ENCODE measurements at places on chromosomes 5 and 9.

GRCh38 chr5:113052041-113052795 lies 75.6 kb downstream of the DCP2 start:
- no peak for DNase-seq

DNA sequence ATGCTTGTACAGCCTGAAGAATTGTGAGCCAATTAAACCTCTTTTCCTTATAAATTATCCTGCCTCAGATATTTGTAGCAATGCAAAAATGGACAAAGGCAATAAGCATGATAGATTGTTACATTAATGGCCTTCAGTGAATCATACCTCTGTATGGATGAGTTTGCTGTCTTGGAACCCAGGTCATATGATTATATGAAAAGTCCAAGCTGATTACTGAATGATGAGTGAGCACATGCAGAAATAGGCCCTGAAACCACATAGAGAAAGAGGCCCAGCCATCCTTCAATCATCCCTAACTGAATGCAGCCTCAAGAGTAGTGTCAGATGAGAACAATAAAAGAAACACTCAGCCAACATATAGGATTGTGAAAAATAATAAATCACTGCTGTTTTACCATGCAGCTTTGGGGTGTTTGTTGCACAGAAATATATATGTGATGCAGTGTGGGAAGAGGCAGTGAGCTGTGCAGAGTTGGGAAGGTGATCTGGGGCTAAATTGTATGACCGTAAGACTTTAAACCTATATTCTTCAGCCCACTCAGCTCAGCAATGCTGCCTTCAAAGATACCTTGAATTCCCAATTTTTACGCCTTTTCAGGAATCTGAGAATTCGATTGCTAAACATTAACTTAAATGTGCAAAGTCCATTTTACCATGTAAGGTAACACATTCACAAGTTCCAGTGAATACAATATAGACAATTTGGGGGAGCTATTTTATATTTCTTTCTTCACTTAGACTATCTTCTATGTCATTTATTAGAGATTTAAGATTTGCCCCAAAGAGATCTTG lies 36.3 kb upstream of the SHISAL2B start:
- peak; percentile 40 for DNase-seq

- DNase-seq, result no peak
Measured at GRCh38 chr9:7085357-7085756, 327.6 kb downstream of the KDM4C start.

- peak; percentile 68 for DNase-seq
Measured at GRCh38 chr9:116843863-116844620, 156.9 kb downstream of the TRIM32 start.

DNA sequence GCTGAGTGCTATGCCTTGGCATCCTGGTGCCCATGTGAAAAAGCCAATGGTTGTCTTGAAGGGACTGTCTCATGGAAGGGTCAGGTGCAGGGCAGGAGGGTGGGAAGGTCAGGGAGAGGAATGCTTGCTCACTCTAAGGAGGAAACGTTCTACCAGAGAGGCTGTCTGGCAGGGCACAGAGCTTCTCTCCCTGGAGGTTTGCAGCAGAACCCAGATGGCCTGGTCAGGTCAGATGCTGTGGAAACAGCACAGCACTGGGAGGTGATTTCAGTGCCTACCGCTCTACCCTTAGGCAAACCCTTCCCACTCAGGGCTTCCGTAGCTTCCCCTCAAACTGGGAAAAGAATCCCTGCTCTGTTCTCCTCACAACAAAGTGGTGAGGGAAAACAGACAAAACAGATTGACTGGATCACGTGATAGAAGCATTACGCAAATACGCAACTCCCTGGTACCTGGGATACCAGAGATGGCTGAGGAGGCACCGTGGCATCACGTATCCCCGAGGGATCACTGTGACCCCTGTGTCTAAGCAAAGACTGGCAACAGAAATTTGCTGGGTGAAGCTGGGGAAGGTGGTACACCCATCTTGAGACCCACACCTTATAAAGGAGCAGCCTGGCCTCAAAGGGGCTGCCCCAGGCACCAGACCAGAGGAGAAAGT lies 3.9 kb upstream of the MGAT1 start:
- DNase-seq, result no peak

DNA sequence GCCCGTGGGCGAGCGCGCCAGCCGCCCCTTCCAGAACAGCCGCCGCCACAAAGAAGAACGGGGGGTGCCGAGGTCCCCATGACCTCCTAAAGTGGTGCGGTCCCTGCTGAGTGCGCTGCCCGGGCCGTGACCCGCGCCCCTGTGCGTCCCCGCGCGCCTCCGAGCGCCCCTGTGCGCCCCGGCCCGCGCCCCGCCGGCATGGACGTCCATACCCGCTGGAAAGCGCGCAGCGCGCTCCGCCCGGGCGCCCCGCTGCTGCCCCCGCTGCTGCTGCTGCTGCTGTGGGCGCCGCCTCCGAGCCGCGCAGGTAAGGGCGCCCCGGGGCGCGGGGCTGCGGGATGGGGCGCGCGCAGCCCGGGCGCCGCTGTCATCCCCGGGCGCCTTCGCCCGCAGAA lies 384 bp downstream of the COL5A1 start:
- DNase-seq, result no peak

DNA sequence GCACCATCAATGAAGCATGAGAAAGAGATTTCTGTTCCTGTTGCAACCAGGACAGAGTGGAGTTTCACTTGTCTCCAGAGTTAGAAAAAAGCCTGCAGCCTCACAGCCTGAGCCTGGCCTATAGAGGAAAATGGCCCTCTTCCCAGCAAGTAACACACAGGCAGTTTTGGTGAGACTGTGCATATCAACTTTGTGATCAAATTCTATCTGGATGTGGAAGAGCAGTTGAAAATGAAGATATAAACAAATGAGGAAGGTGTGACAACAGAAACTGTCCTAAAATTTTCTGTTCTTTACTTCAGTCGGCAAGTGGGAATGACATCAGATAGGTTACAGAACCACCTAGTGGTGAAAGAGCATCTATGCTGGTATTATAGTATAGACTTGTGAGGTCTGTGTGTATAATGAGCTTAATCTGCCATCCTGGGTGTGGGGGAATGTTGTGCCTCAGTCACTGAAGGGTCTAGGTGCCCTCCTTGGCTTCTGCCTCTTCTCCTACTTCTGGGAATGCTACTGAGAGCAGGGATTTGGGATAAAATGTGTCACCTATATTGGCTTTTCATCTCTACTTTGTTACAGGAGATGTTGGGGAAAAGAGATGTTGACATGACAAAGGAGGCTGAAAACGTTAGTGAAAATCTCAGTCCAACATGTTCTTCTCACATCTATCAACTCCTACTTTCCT lies 28.2 kb downstream of the YIPF5 start:
- DNase-seq, result peak; percentile 62

DNA sequence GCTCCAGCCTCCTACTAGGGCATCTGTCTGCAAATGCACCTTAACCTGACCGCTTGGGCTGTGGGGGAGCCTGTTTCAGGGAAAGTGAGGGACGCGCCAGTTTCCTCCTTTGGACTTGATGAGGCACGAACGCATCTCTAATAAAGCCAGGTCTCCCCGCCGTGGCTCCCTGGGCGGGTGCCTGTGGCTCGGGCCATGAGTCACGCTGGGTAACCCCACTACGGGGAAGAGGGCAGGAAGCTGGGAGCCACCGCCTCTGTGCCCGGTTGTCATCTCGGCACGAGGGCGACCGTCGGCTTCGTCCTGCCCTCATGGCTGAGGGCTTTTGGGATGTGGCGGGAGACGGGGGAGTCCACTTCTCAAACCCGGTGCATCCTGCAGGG lies 12.1 kb downstream of the NOTCH1 start:
- peak; percentile 67 for DNase-seq

- no peak for DNase-seq
Measured at GRCh38 chr5:173042763-173043107, 13.4 kb upstream of the CREBRF start.

- DNase-seq, result no peak
Measured at GRCh38 chr9:37977851-37978480, 74.0 kb upstream of the SLC25A51 start.

DNA sequence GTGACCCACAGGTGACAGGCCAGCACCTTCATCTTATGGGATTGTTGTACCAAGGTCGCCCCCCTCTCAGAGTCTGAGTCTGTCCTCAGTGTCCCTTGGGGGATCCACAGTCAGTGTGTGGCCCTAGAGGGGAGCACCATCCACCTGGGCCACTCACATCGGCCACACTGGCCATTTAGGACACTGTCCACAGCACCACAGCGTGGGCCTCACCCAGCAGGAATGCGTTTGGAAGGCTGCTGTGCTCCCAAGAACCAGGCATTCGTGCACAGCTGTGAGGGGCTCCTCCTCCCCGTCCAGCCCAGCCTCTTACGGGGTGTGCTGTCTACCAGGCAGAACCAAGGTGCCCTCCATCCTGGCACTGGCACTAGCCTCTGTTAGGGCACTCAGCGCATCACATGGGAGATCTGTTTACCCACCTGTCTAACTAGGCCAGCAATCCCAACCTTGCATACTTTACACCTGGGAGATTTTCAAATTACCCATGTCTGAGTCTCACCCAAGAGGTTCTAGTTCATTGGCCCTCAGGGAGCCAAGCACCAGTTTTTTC lies 24.5 kb upstream of the UBE2QL1 start:
- no peak for DNase-seq

GRCh38 chr9:4147476-4148230 lies 152.2 kb downstream of the GLIS3 start:
- no peak for DNase-seq

GRCh38 chr5:147809830-147810666 lies 21.4 kb downstream of the SPINK1 start:
- peak; percentile 34 for DNase-seq

DNA sequence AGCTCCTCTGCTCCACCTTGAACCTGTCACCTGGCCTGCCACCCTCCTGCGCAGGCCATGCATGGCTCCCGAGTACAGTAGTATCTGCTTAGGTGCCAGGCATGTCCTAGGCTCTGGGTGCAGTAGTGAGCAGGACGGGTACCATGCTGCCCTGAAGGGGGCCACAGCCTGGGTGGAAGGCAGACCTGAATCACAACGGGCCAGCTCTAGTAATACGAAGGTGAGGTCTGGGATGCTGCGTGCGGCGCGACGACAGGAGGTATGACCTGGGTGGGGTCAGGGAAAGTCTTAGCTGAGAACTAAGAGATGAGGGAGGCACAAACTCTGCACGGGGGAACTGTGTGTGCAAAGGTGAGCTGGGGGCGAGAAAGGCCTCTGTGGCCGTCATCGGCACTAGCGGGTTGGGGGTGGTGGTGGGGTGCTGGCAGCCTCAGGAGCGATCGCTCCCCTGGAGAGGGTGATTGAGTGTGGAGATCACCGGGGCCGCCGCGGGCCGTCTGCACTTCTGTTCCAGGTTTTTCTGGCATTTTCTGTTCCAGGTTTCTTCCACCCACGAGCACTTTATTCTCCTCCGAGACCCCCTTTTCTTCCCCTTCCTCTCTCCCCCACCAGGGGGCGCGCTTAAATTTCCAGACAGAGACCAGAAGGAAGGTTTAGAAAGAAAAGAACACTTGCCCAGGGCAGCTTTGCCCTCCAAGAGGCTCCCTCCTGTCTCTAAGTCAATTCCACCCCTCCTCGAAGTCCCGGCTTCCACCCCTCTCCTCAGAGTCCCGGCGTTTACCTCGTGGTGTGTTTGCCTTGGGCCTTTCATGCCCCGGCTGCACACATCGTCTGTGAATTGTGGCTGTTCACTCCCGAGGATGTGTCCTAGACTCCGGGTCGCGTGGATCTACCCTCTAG lies 15.1 kb downstream of the PDLIM4 start:
- no peak for DNase-seq

DNA sequence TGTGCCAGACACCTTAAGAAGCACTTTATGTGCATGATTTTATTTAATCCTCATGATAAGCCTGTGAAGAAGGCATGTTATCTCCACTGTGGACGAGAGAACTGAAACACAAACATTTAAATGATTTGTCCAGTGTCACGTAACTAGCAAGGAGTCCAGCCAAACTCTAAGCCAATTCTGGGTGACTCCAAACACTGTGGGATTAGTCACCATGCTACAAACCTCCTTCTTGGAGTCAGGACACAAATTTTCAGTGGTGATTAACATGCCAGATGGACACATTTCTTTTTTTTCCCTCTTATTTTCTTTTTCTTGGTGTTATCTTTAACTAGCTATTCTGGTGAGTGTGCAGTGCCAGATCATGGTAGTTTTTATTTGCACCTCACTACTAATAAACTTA lies 316.8 kb downstream of the NDUFS4 start:
- peak; percentile 45 for DNase-seq

GRCh38 chr5:65999061-65999723 lies 72.8 kb downstream of the ERBIN start:
- no peak for DNase-seq

GRCh38 chr5:124238350-124238749 lies 508.1 kb downstream of the ZNF608 start:
- DNase-seq, result peak; percentile 69

GRCh38 chr9:94298949-94299599 lies 29.4 kb downstream of the NUTM2F start:
- no peak for DNase-seq

DNA sequence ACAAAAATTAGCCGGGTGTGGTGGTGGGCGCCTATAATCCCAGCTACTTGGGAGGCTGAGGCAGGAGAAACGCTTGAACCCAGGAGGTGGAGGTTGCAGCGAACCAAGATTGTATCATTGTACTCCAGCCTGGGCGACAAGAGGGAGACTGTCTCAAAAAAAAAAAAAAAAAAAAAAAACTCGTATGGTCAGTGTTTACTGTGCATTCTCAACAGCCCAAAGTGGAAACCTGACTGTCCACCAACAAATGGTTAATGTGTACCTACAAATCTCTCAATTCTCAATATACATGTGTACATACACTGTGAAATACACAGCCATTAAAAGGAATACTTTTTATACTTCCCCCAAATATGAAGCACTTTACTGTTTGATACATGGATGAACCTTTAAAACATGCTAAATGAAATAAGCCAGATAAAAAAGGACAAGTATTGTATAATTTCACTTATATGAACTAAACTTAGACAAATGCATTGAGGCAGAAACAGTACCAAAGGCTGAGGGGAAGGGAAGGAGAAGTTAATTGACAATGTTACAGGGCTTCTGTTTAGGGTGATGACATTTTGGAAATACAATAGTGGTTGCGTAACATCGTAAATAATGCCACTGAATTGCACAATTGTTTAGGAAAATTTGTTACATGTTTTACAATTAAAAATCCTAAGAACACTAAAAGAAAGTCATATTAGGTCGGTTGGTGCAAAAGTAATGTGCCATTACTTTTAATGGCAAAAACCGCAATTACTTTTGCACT lies 16.5 kb downstream of the DNAJA1 start:
- peak; percentile 55 for DNase-seq

DNA sequence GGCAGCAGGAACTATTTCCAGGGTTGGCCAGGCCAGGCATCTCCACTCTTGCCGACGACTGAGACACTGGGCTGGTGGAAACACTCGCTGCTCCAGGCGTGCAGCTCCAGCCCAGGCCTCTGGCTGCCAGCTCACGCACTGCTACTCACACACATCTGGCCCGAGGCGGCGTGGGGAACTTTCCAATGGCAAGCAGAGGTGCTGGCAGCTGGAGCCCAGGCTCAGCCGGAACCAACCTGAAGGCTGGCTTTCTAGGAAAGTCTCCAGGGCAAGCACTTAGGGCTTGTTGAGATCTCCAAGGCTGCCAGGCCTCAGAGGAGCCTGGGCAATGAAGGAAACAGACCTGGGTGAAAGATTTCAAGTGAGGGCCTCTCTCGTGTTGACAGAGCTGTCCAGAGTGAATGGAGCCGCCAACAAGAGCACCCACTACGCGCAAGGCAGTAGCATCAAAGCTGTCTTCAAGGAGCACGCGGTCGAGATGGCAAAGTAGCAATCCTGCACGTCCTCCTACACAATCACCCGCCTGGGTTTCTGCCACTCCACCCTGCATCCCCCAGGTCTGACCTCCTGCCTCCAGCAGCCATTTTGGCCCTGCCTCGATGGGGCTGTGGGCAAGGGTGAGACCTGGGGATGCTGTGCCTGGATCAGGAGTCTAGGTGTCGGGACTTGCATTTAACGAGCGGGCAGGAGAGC lies 14.4 kb downstream of the SH3PXD2B start:
- DNase-seq, result no peak

- DNase-seq, result no peak
Measured at GRCh38 chr5:103075442-103075841, 44.5 kb downstream of the GIN1 start.
